Right cardiac atrium (tissue), 5 donors: ENCODE measurements at places on chromosomes 11 and 22. TPM values are rescaled to one million over a fixed set of nuclear protein-coding genes. Genes with fewer than 3 reads are reported as not detected.

DNA sequence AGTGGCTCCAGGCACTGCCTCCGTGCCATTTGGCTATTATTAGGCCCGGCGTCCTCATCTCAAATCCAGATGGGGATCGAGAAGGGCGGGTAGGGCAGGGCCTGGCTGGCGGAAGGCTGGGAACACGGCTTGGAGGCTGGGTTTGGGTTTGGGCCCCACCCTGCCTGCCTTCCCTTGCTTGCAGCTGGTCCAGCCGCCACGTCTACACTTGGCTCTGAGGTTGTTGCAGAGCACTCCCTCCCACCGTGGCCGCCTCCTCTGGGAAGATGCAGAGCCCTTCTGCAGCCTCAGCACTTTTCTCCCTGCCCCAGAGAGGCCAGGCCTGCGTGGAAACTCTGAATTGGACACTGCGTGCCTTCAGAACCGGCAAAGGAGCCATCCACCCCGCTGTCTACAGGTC lies 5.2 kb upstream of the SMTN start:
- peak; percentile 96 for DNase-seq

DNA sequence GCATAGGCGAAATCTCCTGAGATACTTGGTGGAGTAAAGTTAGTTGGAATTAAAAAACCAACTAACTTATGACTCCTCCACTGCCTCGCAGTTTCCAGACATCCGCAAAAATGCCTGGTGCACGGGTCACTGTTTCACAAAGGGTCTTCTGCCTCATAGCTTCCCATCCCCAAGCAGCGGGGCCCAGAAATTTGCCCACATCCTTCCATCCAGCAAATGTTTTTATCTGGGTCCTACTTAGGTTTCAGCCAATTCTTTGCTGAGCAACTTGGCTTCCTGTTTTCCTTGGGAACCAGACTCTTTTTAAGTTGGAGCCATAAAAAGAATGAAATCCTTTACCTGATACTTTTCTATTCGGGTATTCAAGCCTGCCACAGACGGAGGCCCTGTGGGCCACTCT lies 36.2 kb downstream of the FZD4 start:
- DNase-seq, result no peak

DNA sequence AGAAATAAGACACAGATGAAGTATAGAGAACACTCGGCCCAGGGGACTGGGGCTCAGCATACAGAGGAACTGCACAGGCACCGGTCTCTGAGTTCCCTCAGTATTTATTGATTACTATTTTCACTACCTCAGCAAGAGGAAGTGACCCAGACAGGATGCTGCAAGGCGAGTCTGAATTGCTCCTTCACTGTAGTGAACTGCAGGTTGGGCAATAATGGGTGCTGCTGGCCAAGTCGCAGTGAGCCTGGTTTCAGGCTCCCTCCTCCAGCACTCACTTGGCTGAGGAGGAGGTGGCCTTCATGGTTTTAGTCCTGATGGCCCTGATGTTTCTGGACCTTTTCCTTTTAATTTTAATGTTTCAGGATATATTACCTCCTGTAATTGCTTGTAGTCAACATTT lies 10.4 kb downstream of the OR52K2 start:
- DNase-seq, result no peak

DNA sequence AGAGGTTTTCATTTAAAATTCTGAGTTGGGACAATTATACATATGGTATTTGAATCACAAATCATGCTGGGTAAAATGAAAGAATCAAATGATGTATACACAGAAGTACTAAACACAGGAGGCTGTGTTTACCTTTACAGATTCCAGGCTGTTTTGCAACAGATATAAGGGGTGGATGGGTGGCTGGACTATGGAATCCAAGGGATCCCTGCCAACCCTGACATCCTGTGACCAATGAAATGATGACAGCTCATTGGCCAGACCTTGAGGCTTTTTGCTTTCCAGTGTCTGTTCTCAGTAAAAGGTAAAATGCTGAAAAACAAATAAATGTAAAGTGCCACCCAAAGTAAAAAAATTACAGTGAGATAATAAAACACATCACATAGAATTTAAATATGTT lies 3.3 kb upstream of the DDI1 start:
- DNase-seq, result peak; percentile 21

The GPHA2 gene
- not detected for total RNA-seq

The OR51B4 gene
- total RNA-seq, result not detected

The USH1C gene
- 0.61 TPM for total RNA-seq

The FREY1 gene
- total RNA-seq, result 0.50 TPM
